ENCODE measurements at places on chromosomes 7 and 10.

DNA sequence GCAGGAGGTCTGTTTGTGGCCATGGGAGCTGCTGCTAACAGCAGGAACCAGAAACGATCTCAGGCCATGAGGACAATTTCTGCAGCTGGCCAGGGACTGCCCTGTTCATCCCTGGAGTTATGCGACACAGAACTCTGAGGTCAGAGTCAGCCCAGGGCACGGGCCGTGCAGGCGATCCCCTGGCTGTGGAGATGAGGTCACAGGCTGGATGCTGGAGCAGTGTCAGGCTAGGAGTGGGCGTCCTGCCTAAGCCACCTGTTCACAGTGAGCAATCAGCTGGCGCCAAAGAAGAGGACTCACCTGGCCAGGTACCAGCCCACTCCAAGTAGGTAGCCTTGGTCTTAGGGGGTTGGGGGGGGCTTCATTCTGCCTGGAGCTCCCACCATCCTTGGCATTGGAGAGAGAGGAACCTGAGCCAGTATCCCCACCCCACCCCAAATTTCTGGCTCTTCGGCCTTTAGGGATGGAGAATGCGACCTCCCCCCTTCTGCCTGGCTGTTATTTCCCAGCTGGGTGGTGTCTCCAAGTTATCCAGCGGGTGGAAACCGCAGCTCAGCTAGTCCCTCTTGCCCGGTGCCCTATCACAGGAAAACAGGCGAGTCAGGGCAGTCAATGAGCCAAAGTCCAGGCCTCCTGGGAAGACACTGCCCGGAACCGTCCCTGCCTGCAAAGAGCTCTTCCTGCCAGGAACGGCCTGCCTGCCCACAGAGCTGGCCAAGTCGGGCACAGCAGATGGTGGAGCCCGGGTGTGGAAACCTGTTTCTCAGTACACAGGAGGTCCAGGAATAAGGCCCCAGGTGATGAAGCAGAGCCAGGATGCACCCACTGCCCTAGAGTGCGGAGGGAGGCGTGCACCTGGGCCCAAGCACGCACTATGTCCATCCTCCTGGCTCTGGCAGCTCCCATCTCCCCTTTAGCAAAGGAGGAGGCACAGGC lies 1.8 kb upstream of the TTYH3 start:
- DNase-seq = no peak

DNA sequence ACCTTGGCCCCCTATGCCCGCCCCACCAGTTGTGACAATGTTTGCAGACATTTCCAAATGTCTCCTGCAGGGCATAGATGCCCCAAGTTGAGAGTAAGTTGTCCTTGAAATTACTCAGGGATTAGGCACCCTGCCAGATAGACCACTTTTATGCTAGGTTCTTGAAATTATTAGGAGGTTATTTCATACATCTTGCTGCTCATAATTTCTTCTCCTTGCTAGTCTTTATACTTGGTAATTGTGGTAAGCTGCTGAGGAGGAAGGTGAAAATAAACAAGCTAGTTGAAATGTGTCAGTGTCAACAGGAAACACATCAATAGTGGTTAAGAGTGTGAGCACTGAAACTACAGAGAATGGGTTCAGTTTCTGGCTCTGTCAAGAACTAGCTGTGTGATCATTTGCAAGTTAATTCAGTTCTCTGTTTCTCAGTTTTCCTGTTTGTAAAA lies 63.7 kb upstream of the AOAH start:
- DNase-seq = no peak

- no peak for DNase-seq
Measured at GRCh38 chr7:82229164-82229563, 214.4 kb downstream of the CACNA2D1 start.

DNA sequence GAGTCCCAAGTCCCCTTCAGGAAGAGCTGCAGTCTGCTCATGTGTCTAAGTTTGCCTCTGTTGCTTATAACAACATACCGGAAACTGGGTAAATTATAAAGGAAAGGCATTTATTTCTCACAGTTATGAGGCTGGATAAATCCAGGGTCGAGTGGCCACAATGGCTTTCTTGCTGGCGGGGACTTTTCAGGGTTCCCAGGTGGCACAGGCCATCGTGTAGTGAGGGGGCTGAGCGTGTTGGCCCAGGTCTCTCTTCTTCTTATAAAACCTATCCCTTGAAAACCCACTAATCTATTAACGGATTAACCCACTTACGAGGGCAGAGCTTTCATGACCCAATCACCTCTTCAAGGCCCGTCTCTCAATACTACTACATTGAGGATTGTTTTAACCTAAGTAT lies 8.7 kb downstream of the VIPR2 start:
- DNase-seq = no peak

GRCh38 chr7:31254926-31255325 lies 85.6 kb downstream of the NEUROD6 start:
- no peak for DNase-seq

- no peak for DNase-seq
Measured at GRCh38 chr7:54014765-54015164, 527.4 kb upstream of the VSTM2A start.

DNA sequence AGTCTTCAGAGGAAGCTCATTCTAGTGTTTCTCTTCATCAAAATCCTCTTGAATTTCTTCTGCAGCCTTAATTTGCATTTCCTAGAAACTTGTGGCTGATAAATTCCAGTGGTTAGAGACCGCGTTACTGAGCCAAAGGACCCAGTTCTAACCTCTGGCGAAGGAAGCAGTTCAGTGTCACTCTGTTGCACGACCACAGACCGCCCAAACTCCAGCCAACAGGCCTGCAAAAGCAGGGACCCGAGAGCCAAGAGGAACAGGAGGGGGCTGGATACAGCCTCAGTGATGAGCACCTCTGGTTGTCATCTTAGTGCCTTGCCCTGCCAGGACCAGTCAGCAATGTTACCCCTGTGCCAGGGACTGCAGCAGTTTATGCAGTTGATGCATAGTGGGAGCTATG lies 70.0 kb downstream of the AFAP1L2 start:
- DNase-seq = no peak

GRCh38 chr10:104735757-104736391 lies 94.8 kb downstream of the SORCS3 start:
- DNase-seq = no peak

- no peak for DNase-seq
Measured at GRCh38 chr7:141511316-141511675, 39.9 kb upstream of the AGK start.

- no peak for DNase-seq
Measured at GRCh38 chr7:4713183-4713784, 31.2 kb downstream of the FOXK1 start.

- DNase-seq = no peak
Measured at GRCh38 chr7:27745064-27745583, 5.2 kb downstream of the TAX1BP1 start.

DNA sequence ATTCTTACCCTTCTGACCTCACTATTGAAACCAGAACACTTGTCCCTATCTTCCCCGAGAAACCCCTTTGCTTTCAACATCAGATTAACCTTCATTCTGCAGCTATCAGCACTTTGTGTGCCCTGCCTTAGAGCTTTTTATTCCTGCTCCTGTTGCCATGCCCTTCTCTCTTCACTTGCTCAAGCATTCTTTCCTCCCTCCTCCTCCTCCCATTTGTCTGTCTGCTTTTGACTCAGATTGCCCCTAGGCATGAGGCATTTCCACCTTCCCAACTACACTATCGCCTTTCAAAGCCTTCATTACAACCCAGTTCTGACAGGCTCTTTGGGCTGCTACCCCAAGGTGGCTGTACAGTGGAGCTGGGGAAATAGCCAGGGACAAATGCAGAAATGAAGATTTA lies 143.3 kb downstream of the SLC25A13 start:
- no peak for DNase-seq

DNA sequence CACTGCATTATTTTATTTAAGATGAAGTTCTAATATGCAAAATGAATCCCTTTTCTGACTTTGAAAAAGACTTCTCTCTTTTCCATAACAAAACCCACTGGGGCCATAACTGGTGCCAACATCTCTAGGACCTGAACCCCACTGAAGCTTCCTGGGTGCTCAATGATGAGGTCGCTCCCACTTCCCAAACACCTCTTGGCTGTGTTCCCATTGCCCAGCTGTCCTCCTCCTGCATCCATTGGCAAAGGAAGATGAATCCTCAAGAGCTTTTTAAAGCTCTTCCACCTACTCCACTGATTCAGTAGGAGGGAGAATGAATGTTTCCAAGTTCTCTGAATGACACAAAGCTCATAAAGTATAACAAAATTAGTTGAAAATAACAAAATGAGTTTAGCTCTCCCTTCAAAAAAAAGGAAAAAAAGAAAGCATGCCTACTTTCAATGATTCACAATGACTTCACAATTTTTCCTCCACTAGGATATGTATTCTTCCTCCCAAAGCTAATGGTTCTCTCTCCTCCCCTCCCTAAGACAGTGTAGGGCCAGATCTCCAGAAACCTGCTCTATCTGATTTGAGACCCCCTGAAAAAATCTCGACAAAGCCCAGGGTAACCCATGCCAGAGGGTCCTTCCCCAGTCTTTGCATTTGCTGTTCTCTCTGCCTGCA lies 64.8 kb downstream of the SORBS1 start:
- no peak for DNase-seq

DNA sequence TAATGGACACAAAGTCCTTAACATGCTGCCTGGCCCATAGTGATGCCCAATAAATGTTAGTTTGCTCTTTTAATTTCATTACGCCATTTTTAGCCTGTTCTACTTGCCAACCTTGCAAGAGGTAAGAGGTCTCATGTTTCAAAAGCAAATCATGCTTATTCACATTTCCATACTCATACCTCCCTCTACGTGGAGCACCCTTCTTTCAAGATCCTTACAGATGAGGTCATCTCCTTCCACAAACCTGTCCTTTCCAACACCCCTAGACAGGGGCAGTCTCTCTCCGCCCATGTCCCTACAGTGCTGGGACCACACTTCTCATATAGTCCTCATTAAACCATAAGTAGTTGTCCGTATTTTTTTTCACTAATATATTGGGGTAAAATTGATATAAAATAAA lies 271.3 kb downstream of the FGFR2 start:
- no peak for DNase-seq

GRCh38 chr10:4382811-4383210 lies 443.2 kb upstream of the AKR1E2 start:
- no peak for DNase-seq

GRCh38 chr7:36318116-36318515 lies 71.5 kb upstream of the ANLN start:
- no peak for DNase-seq

DNA sequence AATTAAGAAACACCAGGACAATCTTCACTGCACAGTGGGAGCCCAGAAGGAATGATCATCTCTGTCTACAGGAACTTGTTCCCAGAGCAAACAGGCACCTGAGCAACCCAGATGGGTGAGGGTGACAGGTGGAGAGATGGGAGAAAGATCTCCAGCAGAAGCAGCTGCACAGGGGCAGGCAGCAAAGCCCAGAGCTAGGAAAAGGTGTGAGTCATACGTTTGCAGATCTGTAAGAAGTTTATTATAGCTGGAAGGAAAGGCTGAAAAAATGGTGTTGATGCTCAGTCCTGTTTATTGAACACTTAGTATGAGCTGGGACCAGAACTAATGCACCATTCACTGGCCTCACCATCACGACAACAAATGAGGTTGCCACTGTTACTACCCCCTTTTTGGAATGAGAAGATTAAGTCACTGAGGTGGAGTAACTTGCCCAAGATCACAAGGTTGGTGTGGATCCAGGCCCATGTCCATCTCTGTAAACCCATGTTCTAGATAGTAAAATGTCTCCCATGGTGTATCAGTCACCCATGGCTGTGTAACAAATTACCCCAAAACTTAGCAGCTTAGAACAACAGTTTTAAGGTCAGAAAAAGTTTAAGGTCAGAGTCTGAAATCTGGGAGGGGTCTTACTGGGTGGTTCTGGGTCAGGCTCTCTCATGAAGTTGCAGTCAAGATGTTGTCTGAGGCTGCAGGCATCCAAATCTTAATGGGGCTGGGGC lies 506.9 kb downstream of the RPS24 start:
- no peak for DNase-seq

DNA sequence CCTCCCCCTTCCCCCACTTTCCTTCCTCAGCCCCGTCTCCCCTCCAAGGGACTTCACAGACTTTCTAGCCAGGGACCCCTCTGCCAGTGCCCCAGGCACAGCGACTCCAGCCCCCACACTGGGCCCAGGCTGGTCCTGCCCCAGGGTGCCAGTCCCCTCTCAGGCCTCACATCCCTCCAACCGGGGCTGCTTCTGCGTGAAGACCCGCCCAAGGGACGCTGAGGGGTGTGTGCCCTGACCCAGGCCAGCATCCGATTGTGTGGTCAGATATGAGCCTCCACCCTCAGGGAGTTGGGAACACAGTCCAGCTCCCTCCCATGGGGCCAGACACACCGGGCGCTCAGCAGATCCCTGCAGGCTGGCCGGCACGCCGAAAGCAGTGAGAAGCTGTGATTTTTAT lies 97.0 kb downstream of the MICALL2 start:
- DNase-seq = no peak

GRCh38 chr7:46626261-46626660 lies 705.2 kb upstream of the IGFBP3 start:
- no peak for DNase-seq

- no peak for DNase-seq
Measured at GRCh38 chr10:27779462-27780015, 33.9 kb upstream of the MKX start.

All from stimulated activated CD8-positive, alpha-beta memory T cell treated with anti-CD3 and anti-CD28 coated beads, Interleukin-7, amount 100 ng/mL, for 24 hours (primary cell).